ENCODE measurements at places on chromosomes 6 and 20.

GRCh38 chr20:12837646-12838045 lies 171.1 kb upstream of the SPTLC3 start:
- DNase-seq = no peak

- DNase-seq = no peak
These were observed 195.3 kb upstream of the KCNK16 start for GRCh38 chr6:39517756-39518155.

DNA sequence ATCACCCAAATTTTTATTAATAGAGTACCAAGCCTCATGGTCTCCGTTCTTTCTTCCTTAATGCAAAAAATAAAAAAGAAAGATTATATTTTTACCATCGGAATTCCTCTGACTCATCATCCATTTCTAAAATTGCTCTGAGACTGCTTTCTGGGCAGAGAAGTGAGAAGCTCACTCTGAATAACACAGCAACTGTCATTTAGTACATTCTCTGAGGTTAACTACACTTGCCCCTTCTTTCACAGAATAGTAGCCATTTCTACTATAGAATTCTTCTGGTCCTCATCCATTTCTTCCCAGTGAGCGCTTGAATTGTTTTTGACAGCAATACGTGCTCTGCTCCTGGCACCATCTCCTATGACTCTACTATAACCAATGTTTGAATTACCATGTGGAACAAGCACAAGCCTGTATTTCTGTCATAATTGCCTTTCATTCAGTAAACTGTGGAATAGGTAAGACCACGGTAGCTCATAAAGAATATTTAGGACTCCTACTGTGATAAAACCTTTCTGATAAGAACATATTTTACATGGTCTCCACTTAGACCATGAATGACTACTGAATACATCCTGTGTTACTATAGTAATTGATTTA lies 435.5 kb upstream of the NRSN1 start:
- DNase-seq = no peak

DNA sequence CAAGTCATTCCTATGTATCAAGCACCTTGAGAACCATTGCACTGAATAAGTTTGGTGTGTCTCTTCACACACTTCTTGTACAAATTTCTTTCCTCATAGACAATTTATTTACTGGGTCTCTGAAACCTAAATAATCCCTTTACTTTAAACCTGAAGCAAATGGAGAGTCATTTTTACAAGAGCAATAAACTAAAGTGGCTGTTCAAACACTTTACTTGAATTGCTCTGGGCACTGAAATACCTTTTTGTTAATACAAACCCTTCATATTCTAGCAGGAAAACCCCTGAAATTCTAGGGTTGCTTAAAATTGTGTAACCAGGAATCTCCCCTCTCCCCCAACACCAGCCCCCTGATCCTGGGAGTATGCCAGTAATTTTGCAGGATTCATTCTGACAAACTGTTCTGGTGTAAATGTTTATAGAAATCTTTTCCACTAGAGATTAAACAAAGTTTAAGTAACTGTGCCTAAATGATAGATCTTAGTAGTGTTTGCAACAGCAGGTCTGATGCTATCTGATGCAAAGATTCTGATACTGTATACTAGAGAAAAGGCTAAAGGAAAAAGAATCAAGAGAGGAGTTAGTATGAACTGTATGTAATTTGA lies 13.4 kb downstream of the RSPO3 start:
- DNase-seq = no peak

GRCh38 chr6:118660218-118660569 lies 8.8 kb upstream of the CEP85L start:
- no peak for DNase-seq

DNA sequence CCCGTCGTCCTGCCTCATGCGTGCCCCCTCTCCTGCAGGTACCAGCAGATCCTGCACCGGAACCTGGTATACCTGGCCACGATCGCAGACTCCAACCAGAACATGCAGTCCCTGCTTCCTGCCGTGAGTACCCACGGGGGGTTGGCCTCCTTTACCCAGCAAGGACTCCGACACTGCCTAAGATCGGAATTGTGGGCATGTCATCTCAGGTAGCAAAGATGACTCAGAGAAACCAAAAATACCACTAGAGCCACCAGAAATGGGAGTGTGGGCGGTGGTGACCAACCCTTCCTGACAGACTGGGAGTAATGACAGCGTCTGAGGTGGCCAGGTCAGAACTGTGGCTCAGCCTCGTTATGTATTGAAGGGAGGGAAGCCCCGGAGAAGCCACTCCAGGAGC lies 16.3 kb downstream of the SS18L1 start:
- DNase-seq = peak; percentile 57

DNA sequence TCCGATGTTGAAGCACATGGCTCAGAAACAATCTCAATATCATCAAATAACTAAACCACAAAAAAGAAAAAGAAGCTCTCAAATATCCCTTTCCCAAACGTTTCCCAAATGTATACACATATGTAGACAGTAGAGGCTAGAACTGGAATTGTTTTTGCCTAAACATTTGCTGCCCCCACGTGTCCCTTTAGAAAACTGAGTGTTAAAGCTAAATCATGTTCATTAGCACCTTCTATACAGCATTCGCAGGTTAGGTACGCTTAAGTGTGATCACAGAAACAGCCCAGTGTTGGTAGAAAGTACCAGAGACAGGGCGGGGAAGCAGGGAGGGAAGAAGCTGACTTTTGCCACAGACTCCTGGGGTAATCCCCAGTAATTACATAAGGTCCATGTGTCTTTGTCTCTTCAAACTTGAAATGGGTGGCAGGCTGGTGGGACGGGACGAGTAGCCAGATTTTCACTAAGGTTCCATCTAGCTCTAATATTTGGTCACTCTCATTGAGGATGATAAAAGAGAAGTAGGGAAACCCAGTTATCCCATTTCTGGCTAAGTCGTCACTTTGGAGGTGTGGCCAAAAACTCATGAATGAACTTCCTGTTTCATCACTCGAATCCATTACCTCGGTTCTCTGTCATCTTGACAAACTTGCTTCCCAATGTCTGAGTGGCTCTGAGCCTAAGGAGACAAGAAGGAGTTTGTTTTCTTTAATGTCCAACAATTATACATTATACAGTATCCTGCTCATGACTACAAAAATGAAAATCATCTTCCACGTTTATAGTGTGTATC lies 15.0 kb upstream of the TFAP2A start:
- DNase-seq = peak; percentile 33

DNA sequence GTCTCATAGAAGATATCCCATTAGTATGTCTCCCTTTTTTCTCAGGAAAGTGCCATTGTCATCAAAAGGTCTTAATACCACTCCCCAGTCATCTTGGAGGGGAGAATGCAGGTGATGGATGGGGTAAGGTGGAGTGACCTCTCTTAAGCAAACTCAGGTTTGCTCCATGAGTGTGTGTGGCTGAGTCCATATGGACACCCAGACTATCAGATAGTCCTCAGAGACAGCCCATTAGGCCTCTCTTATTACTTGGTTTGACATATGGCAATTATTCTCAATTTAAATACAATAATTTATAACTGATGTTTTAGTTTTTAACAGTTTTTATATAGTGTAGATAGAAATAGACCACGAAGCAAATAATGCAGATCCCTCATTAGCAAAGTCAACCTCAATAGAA lies 23.2 kb downstream of the LAMA4 start:
- no peak for DNase-seq

DNA sequence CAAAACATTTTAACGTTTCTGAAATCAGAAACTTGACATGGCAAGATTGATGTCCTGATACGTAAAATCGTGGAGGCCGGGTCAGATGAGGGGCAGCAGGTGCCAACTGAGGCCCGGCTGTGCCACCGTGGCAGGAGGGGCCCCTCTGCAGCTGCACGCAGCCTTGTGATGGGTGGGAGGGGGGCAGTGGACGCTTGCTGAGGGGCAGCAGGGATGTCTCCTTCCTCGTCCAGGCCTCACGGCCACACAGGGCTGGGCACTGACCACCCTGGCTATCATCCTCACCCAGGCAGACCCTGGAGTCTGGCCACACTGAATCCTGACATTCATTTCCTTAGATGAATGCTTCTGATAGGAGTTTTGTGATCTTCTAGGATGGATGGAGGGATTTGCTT lies 114.7 kb downstream of the ERMARD start:
- DNase-seq = no peak

- no peak for DNase-seq
These were observed 8.6 kb upstream of the FAM110A start for GRCh38 chr20:824916-825315.

DNA sequence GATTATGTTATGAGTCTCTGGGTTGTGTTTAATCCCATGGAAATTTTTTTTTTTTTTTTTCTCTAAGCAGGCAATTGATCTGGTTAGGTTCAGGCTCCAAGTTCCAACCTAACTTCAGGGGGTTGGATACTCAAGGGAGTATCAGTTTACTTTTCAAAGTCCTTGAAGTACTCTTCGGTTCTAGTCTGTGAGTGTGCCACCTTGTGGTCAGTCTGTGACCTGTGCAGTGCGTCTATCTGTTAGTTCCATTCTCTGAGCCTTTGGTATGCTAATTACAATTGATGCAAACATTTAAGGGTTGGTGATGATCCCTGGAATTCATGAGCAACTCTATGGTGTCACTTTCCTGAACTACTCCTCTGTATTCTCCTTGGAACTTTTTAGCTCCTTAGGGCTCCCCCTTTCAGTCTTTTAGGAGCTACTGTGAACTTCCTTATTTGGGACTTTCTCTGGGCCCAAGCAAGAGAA lies 342.0 kb downstream of the SOX4 start:
- no peak for DNase-seq

GRCh38 chr6:112013051-112013450 lies 40.9 kb upstream of the CCN6 start:
- DNase-seq = no peak

DNA sequence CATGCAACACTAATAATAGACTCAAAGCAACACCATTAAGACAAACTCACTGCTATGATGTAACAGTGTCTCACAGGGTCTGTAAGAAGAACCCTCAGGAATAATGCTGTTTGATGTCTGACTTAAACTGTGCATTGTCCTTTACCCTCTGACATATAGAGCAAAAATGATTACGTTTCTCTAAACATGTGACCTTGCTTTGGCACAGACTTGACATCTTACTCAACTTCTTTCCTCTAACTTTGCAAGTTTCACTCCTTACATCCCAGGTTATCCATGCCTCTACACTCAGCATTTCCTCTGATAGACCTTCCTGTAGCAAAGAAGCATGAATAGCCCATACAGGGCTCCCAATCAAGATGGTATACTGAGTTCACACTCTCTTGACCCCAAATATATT lies 252.7 kb downstream of the UST start:
- DNase-seq = no peak

DNA sequence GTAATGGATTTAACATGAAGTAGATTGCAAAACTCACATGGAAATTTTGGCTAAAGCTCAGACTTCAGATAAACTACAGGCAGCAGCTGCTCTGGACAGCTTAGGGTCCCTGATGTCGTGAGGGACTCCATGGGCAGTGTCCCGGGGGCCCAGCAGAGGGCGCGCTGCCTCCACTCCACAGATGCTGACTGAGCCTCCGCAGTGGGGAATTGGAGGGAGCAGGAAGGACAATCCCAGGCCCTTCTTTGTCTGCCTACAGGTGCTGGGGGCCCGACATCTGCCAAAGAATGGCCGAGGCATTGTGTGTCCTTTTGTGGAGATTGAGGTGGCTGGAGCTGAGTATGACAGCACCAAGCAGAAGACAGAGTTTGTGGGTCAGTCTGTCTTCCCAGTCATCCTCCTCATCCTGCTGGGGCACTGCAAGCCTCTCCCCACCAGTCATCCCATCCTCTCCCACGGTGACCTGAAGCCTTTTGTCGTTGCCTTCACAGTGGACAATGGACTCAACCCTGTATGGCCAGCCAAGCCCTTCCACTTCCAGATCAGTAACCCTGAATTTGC lies 35.9 kb downstream of the PLCG1 start:
- no peak for DNase-seq

DNA sequence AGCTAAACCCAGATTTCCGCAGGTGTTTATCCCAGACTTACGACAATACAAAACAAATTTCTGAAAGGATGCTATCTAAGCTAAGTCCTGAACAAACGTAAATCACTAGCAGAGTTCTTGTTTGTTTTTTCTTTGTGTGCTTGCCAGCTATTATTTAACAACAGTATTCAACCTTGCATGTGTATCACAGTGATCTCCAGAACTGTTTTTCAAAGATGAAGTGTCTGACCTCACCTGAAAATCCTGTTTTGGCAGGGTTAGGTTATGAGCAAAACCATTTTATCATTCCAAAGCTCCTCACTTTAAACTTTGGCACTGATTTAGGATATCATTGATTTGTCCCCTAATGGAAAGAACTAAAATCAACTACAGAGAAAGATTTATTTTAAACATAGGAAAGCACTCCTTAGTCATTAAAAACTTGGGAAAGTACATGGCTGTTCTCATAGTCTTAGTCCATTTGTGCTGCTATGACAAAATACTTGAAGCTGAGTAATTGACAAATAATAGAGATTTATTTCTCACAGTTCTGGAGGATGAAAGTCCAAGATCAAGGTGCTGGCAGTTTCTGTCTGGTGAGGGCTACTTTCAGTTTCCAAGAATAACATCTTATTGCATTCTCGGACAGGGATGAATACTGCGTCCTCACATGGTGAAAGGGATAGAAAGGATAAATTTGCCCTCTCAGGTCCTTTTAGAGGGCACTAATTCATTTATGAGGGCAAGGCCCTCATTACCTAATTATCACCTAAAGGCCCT lies 20.8 kb upstream of the BMP5 start:
- DNase-seq = no peak

DNA sequence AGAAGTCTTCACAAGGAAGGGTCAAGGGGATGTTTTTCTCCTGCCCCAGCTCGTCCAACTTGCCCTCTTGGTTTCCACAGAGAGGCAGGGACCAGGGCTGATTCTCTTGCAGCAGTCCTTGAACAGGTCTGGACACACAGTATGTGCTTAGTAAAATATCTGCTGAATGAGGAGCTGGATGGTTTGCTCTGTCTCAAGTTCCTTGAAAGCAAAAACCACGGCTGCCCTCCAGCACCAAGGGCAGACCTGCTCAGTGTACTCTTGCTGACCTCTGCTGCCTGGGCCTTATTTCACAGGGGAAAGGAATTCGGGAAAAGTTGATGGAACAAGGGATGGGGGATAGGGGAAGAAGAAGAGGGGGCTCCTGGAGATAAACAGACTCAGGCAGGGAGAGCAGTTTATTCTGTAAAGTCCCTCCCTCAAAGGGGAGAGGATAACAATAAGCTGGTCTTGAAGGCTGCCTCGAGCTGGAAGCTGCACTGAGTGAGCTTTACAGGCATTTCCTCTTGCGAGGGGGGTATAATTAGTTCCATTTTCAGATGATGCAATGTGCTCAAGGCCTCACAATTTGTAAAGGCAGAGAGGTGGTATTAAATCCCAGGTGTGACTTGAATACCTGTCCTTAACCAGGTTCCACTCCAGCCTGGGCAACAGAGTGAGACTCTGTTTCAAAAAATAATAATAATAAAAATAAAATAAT lies 10.3 kb downstream of the KCNK5 start:
- DNase-seq = no peak

DNA sequence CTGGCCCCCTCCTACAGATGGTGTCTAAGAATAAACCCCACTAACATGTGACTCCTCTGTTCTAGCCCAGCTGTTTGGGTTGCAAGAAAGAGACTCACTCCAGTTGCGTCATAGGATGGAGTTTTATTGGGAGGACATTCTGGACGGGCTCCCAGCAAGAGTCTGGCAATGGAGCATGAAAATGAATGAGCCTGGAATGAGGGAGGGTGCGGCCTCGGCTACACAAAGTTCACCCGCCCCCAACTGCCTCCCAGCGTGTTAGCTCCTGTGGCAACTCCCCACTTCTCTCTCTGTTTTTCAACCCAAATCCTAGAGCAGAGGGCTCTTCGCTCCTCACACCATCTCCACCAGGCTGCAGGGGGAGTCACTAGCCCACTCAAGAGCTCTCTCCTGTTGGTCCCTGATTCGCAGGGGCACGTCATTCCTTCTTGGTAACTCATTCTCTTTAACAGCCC lies 5.1 kb upstream of the ADAM33 start:
- DNase-seq = no peak

- DNase-seq = no peak
These were observed 551 bp downstream of the SYNCRIP start for GRCh38 chr6:85641897-85642773.
